Smooth muscle cell of bladder (primary cell): ENCODE measurements at places on chromosomes 13 and 19. TPM values are rescaled to one million over a fixed set of nuclear protein-coding genes. Genes with fewer than 3 reads are reported as not detected.

Gene SLC1A5
- 249 and 255 TPM in 2 replicates for total RNA-seq

Gene ZNF507
- 8.1 and 10.2 TPM in 2 replicates for total RNA-seq

Gene RBM26
- 12.8 and 13.5 TPM in 2 replicates for total RNA-seq

Gene LATS2
- 13.5 and 13.8 TPM in 2 replicates for total RNA-seq

Gene CCDC106
- total RNA-seq = 5.3 and 6.2 TPM in 2 replicates

Gene MBD3L3
- total RNA-seq = not detected in 2 replicates

Gene ALG11
- 16.5 and 22.3 TPM in 2 replicates for total RNA-seq

Gene PSG7
- under 0.01 TPM in 1 of 2 replicates, not detected in the other for total RNA-seq

Gene B3GNT3
- not detected in 2 replicates for total RNA-seq

Gene ZNF726
- 0.46 and 0.85 TPM in 2 replicates for total RNA-seq

Gene C19orf85
- not detected in 2 replicates for total RNA-seq

Gene URAD
- total RNA-seq = not detected in 2 replicates

Gene TSC22D1
- total RNA-seq = 55.3 and 56.8 TPM in 2 replicates

Gene ZNF284
- 2.7 and 3.2 TPM in 2 replicates for total RNA-seq

Gene ZNF541
- 0.28 TPM in 2 replicates for total RNA-seq

Gene ZNF224
- 22.9 and 28.2 TPM in 2 replicates for total RNA-seq

Gene LILRA6
- not detected in 2 replicates for total RNA-seq

Gene LRRC25
- total RNA-seq = 0.14 and 0.28 TPM in 2 replicates

Gene OBI1
- 9.8 and 11.5 TPM in 2 replicates for total RNA-seq

Gene ADM5
- 0.28 and 0.46 TPM in 2 replicates for total RNA-seq

Gene ERICH4
- 0.09 TPM in 1 of 2 replicates, not detected in the other for total RNA-seq

Gene CTXN1
- 0.85 and 1.9 TPM in 2 replicates for total RNA-seq

Gene LGALS14
- total RNA-seq = not detected in 2 replicates

Gene DHDH
- total RNA-seq = 0.14 and 0.18 TPM in 2 replicates
